ENCODE measurements at places on chromosomes 16 and 17.

- no peak for DNase-seq
Measured at GRCh38 chr16:89160977-89161701, 10.4 kb upstream of the CDH15 start.

DNA sequence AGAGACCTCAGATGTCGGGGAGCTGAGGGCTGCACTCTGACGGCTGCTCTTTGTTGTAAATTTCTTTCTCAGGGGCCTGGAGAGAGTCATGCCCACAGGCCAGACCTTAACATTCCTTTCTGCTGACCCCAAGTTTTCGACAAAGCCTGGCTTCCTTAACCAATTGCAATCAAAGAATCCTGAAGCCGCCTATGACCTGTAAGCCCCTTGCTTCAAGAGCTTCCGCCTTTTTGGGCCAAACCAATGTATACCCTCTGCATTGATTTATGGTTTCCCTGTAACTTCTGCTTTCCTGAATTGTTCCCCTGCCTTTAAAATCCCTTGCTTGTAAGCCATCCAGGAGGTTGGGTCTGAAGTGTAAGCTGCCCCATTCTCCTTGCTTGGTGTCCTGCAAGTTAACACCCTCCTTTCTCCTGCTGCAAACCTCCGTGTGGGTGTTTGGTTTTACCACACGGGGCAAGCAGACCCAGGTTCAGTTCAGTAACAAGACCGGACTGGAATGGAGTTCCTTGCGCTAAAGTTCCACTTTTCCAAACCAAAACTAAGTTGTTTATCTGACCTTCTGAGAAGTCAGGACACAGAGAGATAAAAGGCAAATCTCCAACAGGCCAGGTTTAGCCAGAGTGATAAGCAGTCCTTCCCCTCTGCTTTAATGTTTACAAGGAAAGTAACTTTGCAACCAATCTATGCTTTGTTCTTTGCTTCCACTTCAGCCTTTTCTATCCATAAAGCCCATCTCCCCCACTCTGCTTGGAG lies 141.6 kb downstream of the KCNJ12 start:
- no peak for DNase-seq

GRCh38 chr16:79509211-79509631 lies 91.3 kb downstream of the MAF start:
- peak; percentile 17 for DNase-seq

GRCh38 chr16:1245452-1246020 lies 5.0 kb downstream of the TPSAB1 start:
- DNase-seq: no peak

GRCh38 chr17:63356337-63356757 lies 89.8 kb downstream of the CYB561 start:
- DNase-seq: peak; percentile 76

GRCh38 chr16:56635441-56635967 lies 3.0 kb upstream of the MT1A start:
- DNase-seq: no peak

All from astrocyte of the hippocampus (primary cell).